ENCODE measurements at places on chromosomes 5 and 9.
A peak's percentile ranks its signal among the peaks of the same experiment; 100 is the strongest.

DNA sequence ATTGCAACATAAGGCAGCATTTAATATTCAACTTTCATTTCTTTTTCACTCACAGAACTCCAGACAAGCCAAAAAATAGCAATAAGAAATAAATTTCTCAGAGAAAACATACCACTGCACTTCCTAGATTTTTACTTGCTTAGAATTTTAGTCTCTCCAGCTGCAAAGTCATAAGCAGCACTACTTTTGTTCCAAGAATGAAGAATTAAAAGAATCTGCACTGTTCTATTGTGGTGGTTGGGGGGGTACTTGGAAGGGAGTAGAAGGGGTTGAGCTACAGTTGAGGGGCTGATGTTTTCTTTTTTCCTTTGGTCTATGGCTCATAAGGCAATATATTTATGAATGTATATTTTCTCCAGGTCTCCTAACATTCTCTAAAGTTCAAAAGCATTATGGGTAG is 144.5 kb downstream of the KIAA0825 start:
- no peak for DNase-seq

DNA sequence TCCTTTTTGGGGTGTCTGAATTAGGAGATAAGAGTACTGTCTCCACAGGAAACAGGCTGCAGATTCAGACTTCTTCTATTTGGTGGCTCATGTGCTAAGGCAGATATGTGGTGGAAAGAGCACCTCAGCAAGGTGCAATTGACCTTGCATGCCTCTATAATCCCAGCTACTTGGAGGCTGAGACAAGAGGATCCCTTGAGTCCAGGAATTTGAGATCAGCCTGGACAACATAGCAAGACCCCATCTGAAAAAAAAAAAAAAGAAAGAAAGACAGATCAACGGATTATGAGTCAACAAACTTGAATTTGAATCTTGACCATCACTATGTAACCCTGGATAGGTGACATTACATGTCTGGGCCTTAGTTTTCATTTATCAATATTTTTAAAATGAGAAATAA is 44.4 kb downstream of the RFK start:
- no peak for DNase-seq

DNA sequence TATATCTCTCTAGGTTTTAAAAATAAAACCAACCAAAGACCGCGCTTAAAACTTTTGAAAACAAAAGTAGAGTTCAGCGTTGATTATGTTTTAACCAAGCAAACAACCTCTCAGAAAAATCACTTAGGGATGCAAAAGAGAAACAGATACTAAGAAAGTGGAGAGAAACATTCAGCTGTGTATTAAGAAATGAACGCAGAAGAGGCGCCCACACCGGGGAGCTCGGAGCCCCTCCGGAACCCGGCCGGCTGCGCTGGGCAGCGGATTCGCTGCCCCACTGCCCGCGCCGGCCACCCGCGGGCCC is 1.4 kb downstream of the PITX1 start:
- no peak for DNase-seq

GRCh38 chr5:155834271-155834975 is 492.5 kb upstream of the SGCD start:
- peak; percentile 7 for DNase-seq

DNA sequence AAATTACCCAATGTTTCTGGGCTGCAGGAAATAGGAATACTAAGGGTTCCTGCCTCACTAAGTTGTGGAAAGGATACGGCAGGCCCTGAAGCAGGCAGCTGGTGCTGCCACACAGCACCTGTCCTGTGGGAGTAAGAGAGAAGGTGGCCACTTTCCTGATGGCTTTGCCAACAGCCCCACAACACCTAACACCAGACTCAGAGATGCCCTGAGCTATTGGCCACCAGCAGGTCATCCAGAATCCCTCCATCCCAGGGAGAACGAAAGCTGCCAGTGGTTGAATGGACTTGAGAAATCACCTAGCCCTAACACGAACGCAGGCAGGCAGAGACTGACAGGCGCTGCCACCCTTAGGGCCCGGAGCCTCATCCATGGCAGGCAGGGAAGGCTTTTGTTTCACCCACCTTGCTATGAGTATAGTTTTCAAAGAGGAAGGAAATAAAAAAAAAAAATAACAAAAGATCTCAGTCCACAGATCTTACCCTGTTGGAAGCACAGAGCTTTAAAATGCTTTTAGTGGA is 82.2 kb downstream of the DCP2 start:
- no peak for DNase-seq

DNA sequence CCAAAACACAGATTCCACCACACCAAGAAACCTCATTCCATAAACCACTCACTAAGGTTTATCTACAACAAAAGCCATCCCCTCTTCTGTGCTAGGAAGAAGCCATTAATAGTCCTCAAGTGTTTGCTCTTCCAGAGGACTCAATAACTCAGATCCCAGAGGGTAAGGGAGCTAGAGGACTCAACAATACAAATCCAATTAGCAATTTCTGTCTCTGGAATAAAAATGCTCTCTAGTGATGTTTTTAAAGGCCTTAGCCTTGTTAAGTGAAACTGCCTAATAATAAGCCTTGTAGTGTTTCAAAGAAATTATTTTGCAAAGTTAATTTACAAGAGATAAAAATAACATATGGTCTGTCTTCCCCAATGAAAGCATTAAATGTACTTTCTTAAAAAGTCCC is 942.4 kb downstream of the CDH12 start:
- no peak for DNase-seq

DNA sequence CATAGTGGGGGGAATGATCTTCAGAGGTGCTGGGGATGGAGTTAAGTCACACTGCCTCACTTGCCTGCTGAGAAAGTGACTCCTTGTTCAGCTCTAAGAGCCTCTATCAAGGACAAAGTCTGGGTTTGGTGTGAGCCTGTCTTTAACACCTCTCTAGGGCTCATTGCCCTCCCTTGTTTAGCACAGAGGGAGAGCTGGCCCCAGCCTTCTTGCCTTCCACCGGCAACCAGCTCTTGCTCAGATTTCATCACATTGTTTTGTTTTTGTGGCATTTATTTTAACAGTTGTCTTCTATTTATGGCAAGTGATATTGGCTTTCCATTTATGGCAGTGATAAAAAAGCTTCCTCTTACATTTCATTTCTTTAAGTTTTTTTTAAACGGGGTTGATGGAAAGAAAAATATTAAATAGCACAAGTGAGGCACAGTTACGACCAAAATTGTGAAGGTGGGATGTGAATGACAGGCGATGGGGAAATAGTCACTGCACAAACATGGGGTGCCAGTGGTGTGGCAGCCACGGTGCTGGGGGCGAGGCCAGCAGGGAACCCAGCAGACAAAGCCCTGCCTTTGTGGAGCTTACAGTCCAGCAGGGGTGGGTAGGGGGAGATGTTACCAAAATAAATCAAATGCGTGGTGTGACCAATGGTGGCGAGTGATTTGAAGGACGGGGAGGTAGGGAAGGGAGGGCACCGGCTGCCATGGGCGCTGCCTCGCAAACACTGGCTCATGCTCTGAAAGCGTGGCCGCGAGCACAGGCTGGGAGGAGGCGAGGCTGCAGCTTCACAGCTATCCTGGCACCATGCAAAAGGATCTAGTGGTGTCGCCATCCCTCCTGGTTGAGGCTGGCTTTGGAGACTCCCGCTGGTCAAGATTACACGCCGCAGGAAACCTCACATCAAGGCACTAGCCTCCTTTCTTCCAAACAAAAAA is 21.2 kb upstream of the UNC5A start:
- no peak for DNase-seq

- DNase-seq = no peak
Observed at GRCh38 chr9:136741883-136742571, 713 bp downstream of the LCN10 start.

DNA sequence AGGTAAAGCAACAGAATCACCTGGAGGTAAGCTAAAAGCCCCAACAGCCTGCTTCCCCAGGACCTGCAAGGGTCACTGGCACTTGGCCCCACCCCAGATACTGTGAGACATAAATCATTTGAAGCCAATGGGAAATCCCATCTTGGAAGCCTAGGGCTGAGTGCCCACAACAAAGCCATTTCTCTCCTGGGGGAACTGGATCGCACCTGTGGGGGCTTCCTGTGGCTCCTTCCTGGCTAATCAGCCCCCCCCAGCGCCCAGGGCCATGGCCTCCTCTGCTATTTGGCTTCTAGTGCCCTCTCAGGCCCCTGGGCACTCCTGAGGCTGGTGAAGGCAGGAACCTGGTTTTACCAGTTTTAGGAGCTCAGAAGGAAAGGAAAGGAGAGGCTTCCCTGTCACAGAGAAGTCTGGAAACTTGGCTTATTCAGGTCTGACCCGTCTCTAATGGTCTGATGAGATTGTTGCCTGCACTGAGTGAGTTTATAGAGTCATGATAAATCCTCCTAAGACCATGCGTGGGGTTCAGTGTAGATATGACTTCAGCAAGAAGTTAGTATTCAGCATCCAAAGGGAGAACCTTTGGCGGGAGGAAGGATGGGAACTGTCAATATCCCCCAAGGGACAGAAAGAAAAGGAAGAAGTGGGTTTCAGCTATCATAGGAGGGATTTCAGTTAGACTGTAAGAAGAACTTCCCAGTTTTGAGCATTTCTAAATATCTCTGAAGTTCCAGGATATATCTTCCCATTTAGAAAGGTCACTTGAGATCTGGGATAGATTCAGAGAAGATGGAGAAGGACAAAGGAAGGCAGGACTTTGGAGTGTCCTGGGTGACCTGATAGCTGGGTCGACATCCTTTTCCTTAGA is 1.2 kb downstream of the KCNMB1 start:
- no peak for DNase-seq

- DNase-seq = no peak
Observed at GRCh38 chr5:82754759-82755158, 322.4 kb downstream of the TMEM167A start.

- DNase-seq = no peak
Observed at GRCh38 chr9:92973700-92974099, 26.4 kb downstream of the FGD3 start.

- DNase-seq = no peak
Observed at GRCh38 chr5:174794931-174795672, 70.7 kb downstream of the MSX2 start.

GRCh38 chr5:139296862-139297326 is 3.4 kb downstream of the MATR3 start:
- DNase-seq = no peak

DNA sequence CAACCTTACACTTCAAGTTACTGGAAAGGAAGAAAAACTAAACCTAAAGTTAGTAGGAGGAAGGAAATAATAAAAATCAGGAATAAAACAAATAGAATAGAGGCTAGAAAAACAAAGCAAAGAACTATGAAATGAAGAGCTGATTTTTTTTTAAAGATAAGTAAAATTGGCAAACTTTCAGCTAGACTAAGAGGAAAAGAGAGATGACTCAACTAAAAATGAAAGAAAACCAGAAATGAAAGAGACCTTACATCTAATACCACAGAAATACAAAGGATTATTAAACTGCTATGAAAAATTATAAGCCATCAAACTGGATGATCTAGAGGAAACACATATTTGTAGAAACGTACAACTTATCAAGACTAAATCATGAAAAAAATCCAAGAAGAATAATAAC is 60.0 kb downstream of the PRRC1 start:
- DNase-seq = no peak

GRCh38 chr5:66653325-66653724 is 57.1 kb downstream of the MAST4 start:
- DNase-seq = no peak

DNA sequence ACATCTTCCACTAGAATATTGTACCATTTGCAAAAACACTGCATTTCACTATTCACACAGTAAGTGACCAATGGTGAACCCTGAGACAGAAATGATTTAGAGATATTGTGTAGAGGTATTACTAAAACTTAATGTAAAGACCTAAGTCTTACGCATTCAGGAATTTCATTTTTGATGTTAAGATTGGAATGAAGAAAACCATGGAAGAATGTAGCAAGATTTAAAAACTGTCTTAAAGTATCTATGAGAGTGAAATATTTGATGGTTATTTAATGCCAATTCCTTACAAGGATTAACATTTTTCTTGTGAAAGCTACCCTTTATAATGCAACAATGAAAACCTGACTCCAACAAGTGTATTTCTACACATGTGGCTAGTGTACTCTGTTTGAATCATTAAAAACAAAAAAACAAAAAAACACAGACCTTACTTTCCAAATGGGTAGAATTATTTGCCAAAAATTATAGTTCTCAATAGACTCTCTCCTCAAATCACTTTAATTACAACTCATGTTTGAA is 172.0 kb downstream of the NNT start:
- no peak for DNase-seq

DNA sequence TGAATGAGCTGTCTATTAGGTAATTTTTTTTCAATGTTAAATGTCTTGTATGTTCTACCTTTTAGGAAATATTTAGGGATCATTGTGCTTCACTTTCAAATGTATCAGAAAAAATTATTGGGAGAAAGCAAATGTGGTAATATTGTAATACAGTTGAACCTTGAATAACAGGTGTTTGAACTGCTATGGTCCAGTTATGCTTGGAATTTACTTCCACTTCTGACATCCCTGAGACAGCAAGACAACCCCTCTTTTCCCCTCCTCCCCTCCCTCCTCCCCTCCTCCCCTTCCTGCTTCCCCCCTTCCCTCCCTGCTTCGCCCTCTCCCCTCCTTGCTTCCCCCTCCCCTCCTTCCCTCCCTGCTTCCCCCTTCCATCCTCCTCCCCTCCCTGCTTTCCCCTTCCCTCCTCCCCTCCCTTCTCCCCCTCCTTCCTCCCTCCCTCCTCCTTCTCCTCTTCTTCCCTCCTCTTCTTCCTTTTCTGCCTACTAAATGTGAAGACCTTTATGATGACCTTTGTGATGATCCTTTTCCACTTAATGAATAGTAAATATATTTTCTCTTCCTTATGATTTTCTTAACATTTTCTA is 146.6 kb downstream of the FGF1 start:
- DNase-seq = no peak
